ENCODE measurements at places on chromosomes 12 and 14.

DNA sequence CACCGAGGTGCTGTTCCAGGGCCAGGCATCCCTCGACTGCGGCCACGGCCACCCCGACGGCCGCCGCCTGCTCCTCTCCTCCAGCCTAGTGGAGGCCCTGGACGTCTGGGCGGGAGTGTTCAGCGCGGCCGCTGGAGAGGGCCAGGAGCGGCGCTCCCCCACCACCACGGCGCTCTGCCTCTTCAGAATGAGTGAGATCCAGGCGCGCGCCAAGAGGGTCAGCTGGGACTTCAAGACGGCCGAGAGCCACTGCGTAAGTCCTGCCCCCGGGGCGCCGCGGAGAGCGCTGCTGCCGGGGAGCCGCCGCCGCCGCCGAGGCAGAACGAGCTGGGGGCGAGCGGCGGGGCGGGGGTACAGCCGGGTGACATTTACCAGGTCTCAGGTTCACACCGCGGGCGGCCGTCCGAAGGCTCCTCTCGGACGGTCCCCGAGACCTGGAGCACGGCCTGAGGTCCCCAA, 1.4 kb downstream of the PLXNC1 start:
- no peak for DNase-seq

DNA sequence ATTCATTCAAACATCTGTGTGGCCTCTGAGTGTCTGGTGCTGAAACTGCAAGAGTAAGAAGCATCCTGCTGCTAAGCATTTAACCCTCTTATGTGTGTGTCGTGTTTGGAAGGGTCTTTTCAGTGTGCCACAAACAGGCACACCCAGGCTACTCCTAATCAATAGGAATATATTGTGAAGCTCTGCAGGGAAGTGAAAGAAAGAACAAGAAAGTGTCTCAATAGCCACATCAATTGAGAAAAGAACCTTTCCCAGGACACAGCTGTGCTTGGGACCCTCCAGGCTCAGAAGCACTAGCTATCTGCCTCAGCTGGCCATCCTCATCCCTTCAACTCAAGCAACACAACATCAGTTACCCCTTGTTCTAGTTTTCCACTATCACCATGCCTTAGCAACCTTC, 13.4 kb upstream of the KRAS start:
- no peak for DNase-seq

- no peak for DNase-seq
Measured at GRCh38 chr14:74267588-74267987, 28.3 kb downstream of the VSX2 start.

DNA sequence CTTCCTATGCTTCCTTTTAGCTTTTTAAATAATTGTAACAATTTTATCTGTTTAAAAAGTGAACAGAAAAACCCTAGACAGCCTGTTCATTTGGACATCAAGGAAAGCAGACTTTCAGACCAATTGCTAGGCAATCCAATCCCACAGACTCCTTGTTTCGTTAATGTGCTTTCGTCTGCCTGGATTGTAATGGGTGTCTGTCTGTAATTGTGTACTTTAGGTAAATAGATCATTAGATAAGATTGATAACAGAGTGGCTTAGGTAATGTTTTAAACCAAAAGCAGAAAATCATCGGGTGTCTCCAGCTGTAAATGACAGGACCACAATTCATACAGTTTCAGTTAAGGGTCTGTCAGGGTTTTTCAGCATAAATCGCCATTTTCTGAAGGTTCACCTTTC, 19.6 kb downstream of the CCDC60 start:
- no peak for DNase-seq

- no peak for DNase-seq
Measured at GRCh38 chr14:23487216-23487615, 17.7 kb downstream of the NGDN start.

DNA sequence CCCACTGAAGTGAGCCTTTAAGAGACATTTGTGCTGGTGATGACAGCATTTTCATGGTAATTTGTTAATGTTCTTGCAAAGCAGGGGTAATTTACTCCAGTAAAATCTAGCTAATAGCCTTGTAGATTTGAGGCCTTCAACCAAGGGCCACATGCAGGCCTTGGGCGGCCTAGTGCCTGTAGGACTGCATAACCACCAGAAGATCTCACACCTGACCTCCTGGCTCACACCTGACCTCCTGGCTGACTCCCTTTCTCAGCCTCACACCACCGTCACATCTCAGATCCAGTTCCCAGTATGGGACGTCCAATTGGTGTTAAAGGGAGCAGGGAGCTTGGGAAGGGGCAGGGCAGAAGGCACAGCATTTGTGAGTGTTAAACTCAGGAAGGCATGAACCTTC, 26.9 kb downstream of the C12orf42 start:
- no peak for DNase-seq

- no peak for DNase-seq
Measured at GRCh38 chr12:44389038-44389437, 487.1 kb downstream of the NELL2 start.

DNA sequence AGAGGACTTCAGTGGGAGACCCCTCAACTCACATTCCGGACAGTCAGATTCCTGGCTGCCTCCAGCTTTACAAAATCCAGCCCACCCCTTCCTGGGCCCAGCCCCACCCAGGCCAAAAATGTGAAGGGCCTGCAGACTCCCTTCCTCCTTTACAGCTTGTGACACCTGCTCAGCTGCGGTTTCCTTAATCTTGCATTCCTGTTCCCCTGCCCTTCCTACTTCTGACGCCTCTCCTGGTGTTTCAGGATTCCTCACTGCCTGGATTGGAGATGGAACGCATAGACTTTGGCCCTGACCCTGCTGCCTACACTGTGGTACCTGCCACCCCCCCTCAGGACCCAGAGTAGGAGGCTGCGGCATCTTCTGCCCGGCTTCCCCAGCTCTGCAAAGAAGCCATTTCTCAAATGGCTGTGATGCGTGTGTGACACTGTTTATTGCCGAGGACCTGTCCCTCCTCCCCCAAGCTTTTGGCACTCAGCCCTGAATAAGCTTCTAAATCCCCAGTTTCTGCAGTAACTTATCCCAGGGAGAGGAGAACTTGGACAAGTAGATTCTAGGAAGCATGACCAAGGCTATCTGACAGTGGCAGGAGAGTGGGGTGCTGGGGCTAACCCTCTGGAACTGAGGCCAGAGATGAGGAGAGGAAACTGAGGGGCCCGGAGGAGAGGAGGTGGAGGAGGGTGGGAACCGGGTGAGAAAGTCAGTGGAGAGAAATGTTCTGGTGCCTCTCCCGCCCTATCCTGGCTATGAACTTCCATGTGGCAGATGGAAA, 24.9 kb upstream of the BCDIN3D start:
- DNase-seq, result no peak

DNA sequence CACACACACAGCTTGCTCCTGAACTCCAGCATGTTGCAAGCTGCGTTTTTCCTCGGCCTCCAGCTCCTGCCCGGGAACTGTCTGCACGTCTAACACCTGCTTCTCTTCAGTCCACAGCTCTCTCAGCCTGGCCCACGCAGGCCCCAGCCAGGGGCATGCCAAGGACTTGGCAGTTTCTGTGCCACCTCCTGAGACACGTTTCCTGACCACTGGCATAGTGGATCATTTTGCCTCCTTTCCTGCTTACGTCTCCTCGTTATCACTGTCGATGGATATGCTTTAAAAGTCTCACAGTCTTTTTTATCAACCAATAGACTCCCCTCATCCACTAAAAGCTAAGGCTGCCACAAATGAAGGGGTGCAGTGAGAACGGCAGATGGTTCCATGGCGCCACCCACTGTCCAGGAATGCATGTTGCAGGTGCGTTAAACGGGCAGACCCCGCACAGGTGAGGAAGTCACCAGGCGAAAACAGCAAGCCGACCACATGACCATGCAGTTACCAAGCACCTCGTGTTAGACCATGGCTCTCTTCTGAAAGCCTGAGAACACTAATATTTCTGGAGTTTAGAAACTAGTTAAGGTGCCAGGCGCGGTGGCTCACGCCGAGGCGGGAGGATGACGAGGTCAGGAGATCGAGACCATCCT, 14.7 kb upstream of the TEAD4 start:
- DNase-seq, result peak; percentile 24

GRCh38 chr12:57461917-57462250, 2.3 kb downstream of the GLI1 start:
- DNase-seq, result no peak

DNA sequence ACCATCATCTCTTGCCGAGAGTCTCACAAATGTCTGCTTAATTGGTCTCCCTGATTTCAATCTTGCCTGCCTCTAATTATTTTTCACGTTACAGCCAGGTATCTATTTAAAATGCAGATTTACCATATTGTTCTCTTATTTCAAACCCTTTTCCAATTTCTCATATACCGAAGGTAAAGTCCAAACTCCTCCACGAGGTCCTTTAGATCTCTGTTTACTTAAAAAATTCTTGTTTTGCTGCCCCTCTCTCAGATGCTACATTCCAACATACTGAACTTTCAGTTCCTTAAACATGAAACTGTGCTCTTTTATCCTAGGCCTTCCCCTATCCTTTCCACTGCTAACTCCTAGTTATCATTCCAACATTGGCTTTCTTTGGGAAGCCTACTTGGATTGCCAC, 363.9 kb downstream of the CEP128 start:
- DNase-seq, result no peak

- DNase-seq, result no peak
Measured at GRCh38 chr14:75313294-75313693, 34.7 kb downstream of the FOS start.

GRCh38 chr14:53790731-53791500, 165.7 kb downstream of the BMP4 start:
- no peak for DNase-seq

DNA sequence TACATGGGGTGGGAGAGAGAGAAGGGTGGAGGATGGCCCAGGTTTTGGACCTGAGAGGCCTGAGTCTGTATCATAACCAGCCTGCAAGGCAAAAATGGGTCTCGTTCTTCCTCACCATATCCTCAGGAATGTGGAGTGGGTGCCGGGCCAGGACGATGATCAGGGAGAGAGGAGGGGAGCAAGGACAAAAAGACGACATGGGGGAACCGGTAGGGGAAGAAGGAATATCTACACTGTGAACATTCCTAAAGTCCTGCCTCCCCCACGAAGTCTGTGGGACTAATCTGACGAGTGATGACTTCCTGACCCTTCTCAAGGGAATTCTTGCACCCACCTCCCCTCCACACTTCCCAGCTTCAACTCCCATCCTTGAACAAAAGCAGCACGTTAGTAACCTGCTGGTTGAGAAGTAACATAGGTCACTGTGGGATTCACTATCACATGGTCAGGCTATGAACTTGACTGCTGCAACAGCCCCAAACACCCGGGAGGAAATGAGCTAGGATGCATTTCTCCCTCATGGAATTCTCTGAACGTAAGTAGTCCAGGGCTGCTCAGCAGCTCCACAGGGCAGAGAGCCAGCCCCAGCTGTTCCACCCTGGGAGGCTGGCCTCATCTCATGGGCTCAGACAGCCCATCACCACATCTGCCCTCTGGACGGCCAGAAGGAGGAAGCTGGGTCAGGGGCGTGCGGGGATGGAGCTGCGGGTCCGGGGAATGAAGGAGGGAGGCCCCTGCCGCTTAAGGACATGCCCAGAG, 36.8 kb upstream of the VWF start:
- no peak for DNase-seq

- DNase-seq, result no peak
Measured at GRCh38 chr12:57455374-57456144, 452 bp downstream of the INHBE start.

- no peak for DNase-seq
Measured at GRCh38 chr14:104556256-104557021, 23.1 kb upstream of the C14orf180 start.

DNA sequence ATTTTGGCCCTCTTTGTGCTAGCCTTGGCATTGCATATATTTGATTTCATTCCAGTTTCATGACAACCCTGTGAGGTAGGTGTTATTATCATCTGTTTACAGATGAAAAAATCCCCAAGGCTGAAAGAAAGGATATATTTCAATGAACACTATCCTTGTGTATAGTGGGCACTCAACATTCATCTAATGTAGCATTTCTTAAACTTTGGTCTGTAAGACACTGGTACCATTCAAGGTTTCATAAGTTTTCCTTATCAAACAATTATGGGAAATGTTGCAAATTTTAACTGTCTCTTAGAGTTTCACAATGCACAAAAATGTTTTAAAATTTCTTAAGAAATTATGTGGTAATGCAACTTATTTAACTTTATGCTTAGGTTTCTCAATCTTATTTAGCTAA, 44.3 kb downstream of the ATP23 start:
- no peak for DNase-seq

DNA sequence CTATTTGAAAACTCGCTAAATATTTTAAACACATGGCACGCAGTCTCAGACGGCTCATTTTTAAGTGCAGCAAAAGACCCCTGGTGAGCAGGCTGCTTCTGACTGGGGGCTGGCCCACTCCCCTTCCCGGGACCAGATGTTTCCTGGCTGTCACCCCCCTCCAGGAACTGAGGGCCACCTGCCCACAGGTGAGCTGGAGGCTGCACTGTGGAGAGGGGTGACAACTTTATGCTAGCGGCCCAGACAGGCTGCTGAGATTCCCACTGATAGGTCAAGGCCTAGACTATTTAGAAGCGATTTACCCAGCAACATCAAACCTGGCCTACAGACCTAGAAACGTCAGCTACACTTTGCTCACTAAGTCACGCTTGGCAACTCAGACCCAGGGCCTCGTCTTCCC, 92.1 kb downstream of the BCL11B start:
- DNase-seq, result no peak

- DNase-seq, result no peak
Measured at GRCh38 chr12:121712190-121712460, 427 bp upstream of the TMEM120B start.

GRCh38 chr14:106436310-106436905, 910.0 kb downstream of the TMEM121 start:
- peak; percentile 64 for DNase-seq

DNA sequence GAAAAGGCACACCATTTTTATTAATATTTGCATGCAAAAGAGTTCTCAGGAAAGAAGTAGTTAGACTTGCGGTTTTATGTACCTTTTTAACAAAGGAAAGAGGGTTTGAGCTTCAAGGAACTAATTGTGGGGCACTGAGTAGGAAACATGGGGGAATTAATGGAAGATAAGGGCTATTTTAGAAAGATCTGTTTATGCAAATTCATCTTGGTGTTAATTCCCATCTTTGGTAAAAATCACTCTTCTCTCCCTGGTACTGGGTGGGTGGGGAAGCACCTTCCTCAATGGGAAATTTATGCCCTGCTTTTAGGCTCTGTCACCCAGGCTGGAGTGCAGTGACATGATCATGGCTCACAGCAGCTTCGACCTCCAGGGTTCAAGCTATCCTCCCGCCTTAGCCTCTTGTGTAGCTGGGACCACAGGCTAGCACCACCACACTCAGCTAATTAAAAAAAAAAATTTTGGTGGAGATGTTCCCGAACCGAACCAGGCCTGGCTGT, 30.1 kb upstream of the RESF1 start:
- DNase-seq, result no peak

Data from stimulated activated CD8-positive, alpha-beta memory T cell treated with anti-CD3 and anti-CD28 coated beads, Interleukin-12 subunit alpha, Interleukin-12 subunit beta, amount 100 ng/mL, for 1 hour (primary cell).